Cardiac muscle cell (in vitro differentiated cells and primary cell): ENCODE measurements at places on chromosomes 12 and 14. TPM values are rescaled to one million over a fixed set of nuclear protein-coding genes. Genes with fewer than 3 reads are reported as not detected.

The ARMH4 gene
- 48.6 and 78.1 TPM in 2 replicates for polyA plus RNA-seq

The SLCO1B1 gene
- polyA plus RNA-seq = not detected in 2 replicates

The PLA2G1B gene
- not detected in 2 replicates for polyA plus RNA-seq

The PPP4R3A gene
- 53.5 and 61.4 TPM in 2 replicates for polyA plus RNA-seq

The DHH gene
- polyA plus RNA-seq = not detected in 2 replicates

The ACRBP gene
- polyA plus RNA-seq = 2.6 and 7.0 TPM in 2 replicates

The MYO1H gene
- polyA plus RNA-seq = 0.36 TPM in 1 of 2 replicates, not detected in the other

The CPM gene
- polyA plus RNA-seq = 1.5 and 2.2 TPM in 2 replicates

The RERG gene
- polyA plus RNA-seq = 6.5 and 14.6 TPM in 2 replicates

The KRT83 gene
- polyA plus RNA-seq = not detected in 2 replicates

The FAIM2 gene
- polyA plus RNA-seq = 0.49 TPM in 1 of 2 replicates, not detected in the other

The TAS2R46 gene
- 0.24 and 0.51 TPM in 2 replicates for polyA plus RNA-seq

The DTX3 gene
- 44.5 and 46.6 TPM in 2 replicates for polyA plus RNA-seq

The SERPINA9 gene
- polyA plus RNA-seq = not detected in 2 replicates

The CSRP2 gene
- 420 and 558 TPM in 2 replicates for polyA plus RNA-seq

The PIWIL1 gene
- not detected in 2 replicates for polyA plus RNA-seq
